ENCODE measurements at places on chromosomes 2 and 18.

GRCh38 chr2:20288642-20289340 is 61.9 kb downstream of the PUM2 start:
- no peak for DNase-seq

DNA sequence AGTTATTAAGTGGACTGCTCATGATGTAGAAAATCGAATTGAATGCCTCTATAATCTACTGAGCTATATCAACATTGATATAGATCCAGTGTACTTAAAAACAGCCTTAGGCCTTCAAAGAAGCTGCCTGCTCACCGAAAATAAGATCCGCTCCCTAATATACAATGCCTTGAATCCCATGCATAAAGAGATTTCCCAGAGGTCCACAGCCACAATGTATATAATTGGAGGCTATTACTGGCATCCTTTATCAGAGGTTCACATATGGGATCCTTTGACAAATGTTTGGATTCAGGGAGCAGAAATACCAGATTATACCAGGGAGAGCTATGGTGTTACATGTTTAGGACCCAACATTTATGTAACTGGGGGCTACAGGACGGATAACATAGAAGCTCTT is 2.0 kb downstream of the KLHL23 start:
- DNase-seq, result no peak

DNA sequence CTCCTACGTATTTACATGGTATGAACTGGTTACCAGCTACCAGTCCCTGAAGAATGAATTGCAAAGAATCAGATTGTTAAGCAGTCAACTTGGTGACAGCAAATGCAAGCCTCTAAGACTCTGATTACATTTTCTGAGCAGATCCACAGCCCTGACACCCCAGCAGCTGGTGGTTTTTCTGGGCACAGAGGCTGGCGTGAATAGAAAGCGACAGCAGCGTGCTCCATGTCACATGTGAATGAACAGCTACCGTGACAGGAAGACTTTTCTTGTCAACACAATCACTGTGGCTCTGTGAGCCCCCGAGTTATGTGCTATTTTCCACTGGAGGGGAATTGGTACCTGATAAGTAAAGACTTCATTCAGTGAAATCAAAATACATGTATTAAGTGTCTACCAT is 93.2 kb upstream of the CBLN2 start:
- DNase-seq, result no peak

GRCh38 chr2:12606472-12607000 is 110.2 kb upstream of the TRIB2 start:
- no peak for DNase-seq

DNA sequence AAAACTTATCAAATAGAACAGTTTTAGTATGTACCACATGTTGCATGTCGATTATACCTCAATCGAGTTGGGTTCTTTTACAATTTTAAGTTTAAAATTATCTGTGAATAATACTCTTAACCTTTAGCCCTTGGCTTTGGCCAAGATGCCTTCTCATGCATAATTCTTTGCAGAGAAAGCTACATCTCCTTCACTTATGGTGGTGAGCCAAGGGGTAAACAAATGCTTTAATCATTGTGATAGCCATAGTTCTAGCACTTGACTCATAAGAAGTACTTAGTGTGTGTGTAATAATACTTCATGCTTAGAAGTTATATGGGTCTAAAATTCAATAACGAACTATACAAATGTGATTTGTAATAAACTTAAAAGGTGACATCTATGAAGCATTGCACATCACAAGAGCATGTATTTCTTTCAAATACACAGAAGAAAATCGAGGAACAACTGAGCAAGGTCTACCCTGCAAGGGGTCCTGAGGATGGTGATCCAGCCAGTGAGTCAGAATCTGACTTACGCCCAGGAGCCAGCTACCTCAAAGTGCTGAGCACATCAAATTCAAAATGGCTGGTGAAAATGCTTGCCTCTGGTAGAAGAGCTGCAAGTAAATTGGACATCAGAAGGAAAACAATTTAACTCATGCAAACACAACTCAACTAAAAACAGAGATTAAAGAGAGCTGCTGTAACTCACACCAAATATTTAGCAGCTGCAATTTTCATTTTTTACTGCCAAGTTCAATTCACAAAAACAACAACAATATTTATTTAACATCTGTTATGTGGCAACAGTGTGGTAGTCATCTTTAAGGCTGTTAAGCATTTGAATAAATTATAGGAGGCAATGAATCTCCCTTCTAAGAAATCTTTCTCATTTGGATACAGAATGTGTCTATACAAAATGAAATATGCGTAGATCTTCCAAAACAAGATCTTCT is 23.8 kb upstream of the TTC39C start:
- no peak for DNase-seq

DNA sequence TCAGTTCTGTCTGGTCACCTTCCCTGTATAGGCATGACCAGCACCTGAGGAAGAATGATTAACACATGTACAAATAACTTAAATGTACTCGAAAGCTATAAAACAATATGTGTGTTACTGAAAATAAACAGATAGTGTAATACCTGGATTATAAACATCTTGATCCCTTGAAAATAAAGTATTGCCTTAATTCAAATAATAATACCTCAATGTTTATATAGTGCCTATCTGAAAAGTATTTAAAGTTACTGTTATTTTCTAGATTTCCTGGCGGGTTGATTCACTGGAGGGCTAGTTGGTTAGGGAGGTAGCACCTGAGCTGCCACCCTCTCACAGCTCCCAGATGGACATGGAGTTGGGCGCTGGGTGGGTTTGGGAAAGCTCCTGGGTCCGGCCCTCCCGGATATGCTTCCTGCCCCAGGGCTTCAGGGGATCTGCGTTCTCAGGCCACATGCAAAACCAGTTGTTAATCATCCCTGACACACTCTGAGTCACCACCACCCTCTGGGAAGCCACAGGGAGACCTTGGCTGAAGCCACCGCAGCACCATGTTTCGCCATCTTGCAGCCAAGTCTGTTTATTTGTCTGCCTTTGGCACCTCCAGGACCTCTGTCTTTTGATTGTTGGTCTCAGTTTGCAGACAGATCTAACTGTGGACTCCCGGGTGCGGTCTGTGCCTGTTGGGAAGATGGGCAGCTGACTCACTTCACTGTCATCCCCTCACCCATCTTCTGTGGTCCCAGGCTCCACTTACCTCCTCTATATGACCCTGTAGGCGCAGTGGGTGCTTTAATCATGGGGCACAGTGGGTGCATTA is 35.3 kb downstream of the RAB31 start:
- DNase-seq, result peak; percentile 74

DNA sequence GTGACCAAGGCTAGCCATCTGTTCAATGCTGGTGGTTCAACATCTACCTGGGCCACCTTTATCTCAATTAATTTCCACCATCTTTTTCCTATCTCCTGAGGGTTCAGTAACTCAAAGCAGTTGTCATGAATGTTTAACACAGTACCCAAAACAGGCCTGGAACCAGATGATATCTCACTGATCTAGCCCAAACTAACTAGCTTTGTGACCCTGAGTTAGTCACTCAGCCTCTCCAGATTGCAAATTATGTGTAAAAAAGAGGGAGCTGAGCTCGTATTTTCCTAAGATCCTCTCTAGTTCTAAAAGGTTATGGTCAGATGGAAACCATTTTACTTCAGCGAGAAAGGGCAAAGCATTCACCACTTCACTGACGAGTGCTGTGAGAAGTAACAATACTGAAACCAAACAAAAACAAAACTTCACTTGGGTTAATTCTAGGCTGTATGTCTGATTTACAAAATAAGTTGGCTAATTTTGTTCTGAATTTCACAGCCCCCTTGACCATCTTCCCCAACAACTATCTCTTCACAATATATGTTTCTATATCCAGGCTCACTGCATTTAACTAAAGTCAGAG is 14.8 kb downstream of the SPRED2 start:
- DNase-seq, result no peak

DNA sequence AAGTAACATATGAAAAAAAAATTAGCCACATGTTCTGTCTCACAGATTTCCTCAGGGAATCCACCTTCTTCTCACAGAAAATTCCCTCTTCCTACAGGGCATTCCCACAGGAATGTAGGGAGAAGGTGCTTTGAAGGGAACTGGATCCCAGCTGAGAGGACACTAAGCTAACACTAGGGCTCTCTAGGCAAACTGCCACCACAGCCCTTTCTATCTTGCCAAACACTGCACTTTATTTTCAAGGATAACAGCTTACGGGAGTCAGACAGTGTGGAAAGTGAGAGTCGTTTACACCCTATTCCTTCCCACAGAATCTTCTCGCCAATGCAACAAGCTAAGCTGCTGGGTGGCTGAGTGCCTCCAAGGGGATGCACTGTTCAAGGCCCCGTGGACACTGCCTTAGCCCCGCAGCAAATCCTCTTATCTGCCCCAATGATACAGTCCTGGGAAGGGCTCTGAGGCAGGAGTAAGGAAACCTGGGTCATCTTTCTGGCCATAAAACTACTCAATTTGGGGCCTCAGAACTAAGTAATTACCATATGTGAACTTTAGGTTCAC is 76.9 kb downstream of the CCDC93 start:
- no peak for DNase-seq

DNA sequence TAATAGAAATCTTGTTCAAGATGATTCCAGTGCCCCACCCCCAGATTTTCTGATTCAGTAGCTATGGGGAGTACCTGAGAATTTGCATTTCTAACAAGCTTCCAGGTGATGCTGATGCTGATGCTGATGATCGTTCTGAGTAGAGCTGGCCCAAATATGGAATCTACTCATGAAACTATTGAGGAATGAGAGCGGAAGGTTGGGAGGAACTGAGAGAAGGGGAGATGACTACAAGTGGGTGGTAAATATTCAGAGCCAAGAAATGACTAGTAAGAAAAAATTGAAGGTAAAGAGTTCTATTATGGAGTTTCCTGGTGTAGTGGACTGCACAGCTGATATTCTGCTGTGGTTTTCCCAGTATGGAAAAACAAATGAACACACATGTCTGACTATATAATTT is 235.4 kb upstream of the FN1 start:
- DNase-seq, result no peak

DNA sequence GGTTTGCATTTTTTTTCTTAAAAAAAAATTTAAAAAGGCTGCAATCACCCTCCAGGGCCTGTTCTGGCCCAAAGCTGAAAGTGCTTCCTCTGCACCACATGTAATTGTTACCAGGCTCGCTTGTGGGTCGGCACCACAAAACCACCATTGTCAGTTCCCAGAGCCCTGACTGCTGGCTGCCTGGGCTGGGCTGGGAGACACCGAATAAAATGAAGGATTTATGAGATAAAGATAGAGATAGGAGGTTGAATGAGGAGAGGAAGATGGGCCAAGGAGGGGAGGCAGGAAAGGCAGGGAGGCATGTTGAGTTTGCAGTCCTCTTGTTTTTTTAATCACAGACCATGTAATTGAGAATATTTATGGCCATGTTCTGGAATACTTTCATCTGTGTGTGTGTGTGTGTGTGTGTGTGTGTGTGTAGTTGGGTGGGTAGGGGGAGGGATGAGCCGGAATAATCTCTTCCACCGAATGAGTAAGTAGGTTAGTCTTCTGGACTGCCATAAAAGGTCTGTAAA is 14.7 kb downstream of the NRP2 start:
- no peak for DNase-seq

DNA sequence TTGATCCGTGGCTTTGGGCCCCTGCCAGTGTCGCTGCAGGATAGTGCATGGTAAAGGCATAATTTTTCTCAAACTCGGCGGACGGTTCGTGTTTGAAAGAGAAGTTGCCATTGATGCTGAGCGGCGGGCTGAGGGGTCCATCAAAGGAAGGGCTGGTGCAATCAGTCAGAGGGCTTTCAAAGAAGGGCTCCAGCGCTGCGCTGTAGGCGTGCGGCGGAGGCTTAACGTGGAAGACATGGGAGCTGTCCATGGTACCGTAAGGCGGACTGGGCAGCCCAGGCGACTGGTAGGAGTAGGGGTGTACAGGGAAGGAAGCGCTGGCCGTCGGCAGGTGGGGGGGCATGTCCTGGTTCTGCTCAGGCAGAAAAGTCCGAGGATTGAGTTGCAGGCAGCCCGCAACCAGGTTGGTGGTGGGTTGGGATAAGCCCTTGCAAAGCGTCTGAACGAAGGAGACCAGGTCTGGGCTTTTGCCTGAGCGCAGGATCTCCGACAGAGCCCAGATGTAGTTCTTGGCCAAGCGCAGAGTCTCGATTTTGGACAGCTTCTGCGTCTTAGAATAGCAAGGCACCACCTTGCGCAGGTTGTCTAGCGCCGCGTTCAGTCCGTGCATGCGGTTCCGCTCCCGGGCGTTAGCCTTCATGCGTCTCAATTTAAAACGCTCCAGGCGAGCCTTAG is 2.3 kb downstream of the NEUROD1 start:
- peak; percentile 50 for DNase-seq

- no peak for DNase-seq
Observed at GRCh38 chr18:6248017-6248416, 166.7 kb downstream of the L3MBTL4 start.

GRCh38 chr18:361100-361732 is 93.4 kb upstream of the THOC1 start:
- DNase-seq, result no peak

DNA sequence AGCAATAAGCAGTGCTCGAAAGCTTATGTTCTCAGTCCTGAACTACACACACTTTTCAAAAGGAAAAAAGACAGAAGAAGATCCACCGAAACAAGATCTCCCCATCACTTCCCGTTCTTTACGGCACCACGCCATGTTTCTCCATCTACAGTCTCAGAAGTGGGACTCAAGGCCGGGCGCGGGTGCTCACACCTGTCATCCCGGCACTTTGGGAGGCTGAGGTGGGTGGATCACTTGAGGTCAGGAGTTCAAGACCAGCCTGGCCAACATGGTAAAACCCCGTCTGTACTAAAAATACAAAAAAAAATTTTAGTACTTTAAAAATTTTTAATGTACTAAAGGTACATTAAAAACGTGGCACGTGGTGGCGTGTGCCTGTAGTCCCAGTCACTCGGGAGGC is 31.2 kb downstream of the ZNF516 start:
- no peak for DNase-seq

DNA sequence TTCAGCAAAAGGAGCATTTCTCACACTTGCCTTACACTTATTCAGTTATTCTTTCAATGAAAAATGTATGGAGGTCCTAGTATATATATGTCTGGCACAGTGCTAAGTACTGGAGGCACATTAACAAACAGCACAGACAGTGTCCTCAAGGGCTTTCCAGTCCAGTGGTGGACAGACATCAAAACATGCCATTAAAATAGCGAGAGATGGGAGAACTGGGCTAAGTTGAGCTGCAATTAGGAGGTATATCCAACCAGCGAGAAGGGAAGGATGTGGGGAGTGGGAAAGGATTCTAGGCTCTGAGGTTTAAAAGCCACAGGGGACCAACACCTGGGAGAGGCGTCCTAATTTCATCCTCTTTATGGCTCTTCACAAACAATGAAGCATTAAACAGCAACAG is 127.5 kb upstream of the TTC39C start:
- DNase-seq, result no peak

GRCh38 chr18:7766346-7766745 is 199.2 kb downstream of the PTPRM start:
- DNase-seq, result no peak

DNA sequence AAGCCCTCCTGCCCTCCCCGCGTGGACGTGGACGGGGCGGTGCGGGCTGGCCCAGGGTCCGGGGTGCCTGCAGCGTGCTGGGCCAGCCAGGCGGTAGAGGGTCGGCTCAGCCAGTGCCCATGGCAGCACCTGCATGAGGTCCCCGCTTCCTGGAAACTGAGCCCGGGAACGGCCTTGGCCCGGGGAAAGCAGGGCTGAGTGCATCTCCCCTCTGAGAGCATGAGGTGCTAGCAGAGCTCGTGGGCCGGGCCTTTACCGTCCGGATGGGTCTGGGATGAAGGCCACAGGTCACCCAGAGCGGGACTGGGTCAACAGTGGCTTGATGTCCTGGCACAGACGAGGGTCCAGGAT is 39.8 kb downstream of the TSHZ1 start:
- no peak for DNase-seq
